Activated effector memory CD4-positive, alpha-beta T cell treated with Interleukin-2 at 50 U/mL for 16 hours (primary cell): ENCODE measurements at places on chromosomes 1 and 21.

- DNase-seq, result no peak
Observed at GRCh38 chr1:56520016-56520601, 59.3 kb downstream of the PLPP3 start.

DNA sequence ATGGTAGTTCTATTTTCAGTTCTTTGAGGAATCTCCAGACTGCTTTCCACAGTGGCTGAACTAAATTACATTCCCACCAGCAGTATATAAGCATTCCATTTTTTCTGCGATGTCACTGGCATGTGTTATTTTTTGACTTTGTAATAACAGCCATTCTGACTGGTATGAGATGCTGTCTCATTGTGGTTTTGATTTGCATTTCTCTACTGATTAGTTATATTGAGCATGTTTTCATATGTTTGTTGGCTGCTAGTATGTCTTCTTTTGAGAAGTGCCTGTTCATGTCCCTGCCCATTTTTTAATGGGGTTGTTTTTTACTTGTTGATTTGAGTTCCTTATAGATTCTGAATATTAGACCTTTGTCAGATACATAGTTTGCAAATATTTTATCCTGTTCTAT, 87.9 kb downstream of the RPS6KC1 start:
- DNase-seq, result no peak

DNA sequence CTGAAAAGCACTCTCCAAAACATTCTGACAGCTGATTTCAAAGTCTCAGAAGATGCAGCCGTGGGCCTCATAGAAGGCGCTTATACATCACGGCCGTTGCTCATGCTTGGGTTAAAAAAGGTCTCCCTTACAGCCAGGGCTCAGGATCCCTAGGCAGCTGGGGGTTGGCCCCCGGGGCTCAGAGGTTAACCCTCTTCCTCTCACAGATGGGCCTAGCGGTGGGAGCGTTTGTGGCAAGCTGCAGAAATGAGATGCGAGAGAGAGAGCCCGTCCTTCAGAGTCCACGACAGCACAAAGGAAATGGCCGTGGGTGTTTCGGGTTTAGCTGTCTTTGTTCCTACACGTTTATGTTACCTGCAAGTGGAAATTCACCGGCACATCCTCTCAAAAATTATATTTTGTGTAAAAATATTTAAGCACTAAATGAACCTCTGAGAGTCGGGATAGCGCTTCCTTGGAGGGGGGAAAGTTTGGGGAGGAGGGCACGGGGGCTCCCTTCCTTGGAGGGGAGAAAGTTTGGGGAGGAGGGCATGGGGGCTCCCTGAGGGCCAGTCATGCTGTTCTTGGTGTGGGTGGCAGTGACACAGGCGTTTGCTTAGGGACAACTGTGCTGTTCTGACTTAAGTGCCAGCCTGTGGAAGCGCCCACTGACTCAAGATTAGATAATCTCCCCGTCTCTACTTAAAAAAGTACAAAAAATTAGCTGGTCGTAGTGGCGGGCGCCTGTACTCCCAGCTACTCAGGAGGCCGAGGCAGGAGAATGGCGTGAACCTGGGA, 20.5 kb upstream of the PRDM15 start:
- DNase-seq, result peak; percentile 12

DNA sequence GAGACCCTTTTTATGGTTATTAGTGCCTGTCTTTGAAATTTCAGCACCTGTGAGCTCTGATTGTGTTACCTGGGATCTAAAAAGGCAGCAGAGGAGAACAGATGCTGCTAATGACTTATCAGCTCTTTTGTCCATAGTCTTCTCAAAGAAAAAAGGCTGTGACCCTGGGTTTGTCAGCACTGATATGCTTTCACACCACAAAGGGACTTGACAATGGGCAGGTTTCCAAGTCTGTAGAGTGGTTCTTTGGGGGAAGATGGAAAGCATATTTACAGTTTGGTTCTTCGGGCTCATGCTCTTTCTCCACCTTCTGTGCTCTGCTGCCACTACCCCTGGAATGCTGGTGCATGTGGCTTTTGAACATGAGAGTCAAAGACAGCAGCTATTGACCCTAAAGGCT, 32.0 kb downstream of the DNAJC6 start:
- DNase-seq, result no peak

DNA sequence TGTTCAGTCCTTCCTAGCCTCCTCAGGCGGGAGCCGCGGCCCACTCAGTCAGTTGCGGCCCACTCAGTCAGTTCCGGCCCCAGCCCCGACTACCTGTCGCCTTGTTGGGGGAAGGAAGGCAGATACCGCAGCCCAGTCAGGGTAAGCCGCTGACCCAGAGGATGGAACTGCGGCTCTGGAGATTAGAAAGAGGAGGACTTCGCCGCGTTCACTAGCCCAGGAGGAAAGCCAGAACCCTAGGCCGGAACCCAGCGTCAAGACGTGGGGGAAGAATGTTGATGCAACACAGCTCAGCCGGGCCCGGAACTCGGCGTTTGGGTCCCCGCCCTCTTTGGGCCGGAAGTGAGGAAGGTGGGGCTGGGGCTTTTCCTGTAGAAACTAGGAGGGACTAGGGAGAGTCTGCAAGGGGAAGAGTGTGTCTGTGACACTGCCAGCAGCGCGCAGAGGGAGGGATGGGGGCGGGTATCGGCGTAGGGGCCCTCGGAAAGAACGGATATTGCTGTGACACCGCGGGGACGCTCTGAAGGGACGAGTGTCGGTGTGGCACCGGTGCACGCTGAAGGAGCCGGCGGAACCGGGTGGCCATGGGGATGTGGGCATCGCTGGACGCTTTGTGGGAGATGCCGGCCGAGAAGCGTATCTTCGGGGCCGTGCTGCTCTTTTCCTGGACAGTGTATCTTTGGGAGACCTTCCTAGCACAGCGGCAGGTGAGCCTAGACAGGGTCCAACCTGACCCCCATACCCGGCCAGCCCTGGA, at the start of gene ZMPSTE24:
ZMPSTE24 (plus strand) TSS at position 549 of the 757 bp plus-strand sequence; CDS start at position 585, 36 bp downstream.
- peak; percentile 95 for DNase-seq

DNA sequence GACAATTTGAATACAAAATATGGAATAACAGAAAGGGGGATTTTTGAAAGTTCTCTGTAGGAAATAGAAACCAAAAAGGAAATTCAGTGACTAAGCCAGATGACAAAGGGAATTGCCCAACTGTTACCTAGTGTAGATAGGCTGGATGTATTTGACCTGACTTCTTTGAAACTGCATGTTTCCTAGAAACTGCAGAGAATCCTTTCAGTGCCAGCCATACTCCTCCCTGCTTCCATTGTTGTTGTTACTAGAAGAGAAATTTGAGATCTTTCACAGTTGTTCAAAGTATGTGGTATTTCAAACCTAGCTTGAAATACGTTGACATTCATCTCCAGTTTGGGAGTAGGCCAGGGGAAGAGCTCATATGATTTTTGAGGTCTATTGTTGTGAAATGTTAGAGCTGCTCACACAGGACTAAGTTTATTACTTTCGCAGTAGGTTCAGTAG, 1.8 kb upstream of the GBP5 start:
- no peak for DNase-seq

- no peak for DNase-seq
Observed at GRCh38 chr1:208302699-208303238, 58.6 kb upstream of the PLXNA2 start.

DNA sequence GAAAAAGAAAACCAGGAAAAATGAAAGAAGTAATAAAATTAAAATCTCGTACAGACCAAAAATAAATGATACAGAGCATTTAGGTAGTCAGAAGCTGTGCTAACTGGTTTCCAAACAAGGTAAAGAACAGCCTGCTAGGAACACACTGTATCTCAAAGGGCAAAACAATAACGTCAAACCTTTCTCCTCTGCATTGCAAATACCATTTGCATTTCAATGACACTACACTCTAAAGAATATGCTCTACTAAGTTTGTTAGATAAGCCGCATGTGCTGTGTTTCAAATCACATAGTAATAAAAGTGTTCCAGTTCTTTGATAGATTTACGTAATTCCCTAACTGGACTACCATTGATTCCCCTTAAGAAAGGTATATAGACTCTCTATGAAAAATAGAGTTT, 648.8 kb downstream of the PLA2G4A start:
- no peak for DNase-seq
